SHP77 (cell line): ENCODE measurements at places on chromosomes 3 and 15.

GRCh38 chr15:63928185-63928842, 94.6 kb upstream of the HERC1 start:
- no peak for DNase-seq

- DNase-seq, result no peak
Measured at GRCh38 chr15:52164631-52165265, 26.4 kb downstream of the GNB5 start.

- DNase-seq, result no peak
Measured at GRCh38 chr3:98962189-98962930, 60.9 kb upstream of the DCBLD2 start.

DNA sequence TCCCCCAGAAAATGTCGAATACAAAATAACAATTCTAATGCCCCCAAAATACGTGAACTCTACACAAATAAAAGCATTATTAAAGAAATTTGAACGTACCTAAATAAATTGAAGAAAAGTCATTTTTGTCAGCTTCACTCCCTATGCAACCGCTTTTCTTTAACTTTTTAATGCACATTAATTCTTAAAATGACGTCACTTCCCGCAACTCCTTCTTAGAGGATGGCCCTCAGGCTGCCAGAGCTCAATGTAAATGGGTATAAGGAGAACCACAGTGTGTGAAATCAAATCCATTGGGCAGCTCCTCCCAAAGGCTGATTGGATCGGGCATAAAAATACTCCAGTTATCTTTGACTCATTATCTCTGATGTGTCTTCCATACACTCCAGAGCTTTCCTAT, 736.9 kb downstream of the GBE1 start:
- DNase-seq, result no peak

DNA sequence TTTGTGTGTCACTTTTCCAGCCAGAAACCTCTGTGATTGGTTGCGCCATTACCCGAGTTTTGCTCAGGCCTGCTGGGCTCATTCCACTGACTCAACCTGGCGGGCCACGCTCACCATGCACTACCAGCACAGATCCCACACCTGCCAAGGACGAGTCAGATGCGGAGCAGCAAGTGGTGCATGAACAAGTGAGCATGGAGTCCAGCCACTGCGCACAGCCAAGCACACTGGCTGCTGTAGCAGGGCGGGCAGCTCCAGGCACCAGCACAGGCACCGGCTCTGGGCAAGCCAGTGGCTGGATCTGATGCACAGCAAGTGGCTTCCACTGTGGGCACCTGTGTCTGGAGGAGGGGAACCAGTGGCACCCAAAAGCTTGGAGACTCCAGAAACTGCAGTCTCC, 110.4 kb downstream of the CBLB start:
- DNase-seq, result no peak

- DNase-seq, result no peak
Measured at GRCh38 chr3:4401441-4401840, 65.6 kb downstream of the SUMF1 start.

DNA sequence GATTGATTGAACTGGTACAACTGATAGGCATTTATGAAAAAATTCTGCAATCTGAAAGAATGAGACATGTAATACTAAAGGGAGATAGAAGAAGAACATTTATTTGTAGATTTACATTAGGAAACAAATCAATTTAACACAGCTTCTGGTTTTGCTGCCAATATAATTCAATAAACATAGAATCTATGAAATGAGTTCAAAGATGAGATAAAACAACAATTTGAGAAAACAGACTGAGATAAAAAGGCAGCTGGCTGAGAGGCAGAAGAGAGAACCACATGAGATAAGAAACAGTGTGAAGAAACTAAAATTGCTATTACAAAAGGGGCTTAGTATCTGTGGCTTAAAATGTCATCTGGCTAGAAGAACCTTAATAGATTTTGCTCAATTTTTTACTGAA, 176.6 kb downstream of the PYDC2 start:
- no peak for DNase-seq

DNA sequence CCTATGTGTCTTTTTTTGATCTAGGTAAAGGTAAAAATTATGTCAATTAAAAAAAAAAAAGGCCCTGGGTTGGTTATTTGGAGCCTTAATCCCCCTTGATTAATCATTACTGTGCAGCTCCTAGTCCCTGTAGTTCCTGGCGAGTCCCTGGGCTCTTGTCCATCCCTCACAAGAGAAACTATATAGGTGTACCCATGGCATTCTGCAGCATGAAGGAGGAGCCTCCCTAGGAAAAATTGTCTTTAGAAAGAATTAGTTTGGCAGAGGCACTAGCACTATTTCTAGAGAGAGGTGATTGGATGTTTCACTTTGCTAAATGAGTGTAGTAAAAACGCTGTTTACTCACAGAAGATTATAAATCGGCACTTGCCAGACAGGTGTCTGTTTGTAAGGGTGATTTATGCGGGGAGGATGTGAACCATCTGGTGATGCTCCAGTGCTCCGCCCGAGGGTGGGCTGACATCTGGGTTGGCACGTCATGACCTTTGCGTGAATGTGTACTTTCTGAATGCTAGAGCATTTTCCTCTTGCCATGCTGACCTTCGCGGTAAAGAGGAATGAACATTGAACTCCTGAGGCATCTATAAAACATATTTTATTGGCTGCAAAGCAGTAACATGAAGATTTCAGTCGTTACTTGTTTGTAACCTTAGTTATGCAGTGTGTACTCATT, 12.6 kb downstream of the PLCL2 start:
- DNase-seq, result peak; percentile 42

- DNase-seq, result no peak
Measured at GRCh38 chr15:28020644-28021043, 78.5 kb downstream of the OCA2 start.

DNA sequence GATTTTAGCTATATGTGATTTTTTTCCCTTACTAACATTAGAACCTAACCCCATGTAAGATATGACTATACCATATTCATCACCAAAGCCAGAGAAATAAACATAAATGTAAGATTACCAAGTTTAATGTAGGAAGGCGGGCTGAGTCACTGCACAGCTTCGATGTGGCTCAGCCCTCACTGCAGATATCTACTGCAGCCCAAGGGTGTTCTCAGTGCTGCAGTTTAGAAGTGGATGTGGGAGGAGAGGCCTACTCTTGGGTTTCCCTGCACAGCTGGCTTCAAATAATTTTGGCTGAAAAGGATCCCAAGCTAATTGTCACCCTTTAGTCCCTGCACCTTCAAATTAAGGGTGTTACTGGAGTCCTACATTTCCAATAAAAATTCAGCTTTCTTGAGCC, 9.3 kb downstream of the ARPP19 start:
- no peak for DNase-seq

GRCh38 chr3:45166321-45166879, 20.2 kb upstream of the CDCP1 start:
- DNase-seq, result no peak

DNA sequence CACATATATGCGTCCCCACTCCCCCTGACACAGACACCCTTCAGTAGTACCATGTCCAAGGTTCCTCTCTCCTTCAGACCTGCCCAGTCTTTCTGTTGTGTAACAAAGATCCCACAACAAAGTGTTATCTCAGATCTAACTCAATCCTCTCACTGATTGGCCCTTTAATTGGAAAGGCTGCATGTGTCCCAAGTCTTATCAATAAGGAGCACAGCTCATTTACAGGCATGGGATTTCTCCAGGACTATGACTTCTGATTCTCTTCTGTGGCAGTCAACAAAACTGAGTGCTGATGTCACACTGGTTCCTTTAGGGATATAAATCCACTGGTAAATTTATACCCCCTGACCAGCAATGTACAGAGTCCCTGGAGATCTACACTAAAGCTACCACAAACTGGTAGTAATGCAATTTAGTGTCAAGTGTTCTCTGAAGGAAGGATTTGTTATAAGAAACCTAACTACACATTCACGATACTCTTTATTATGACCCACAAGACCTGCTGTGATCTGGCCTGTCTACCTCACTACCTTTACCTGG, 28.1 kb downstream of the CLK3 start:
- no peak for DNase-seq

- peak; percentile 37 for DNase-seq
Measured at GRCh38 chr15:46918462-46919140, 798.7 kb upstream of the SEMA6D start.

DNA sequence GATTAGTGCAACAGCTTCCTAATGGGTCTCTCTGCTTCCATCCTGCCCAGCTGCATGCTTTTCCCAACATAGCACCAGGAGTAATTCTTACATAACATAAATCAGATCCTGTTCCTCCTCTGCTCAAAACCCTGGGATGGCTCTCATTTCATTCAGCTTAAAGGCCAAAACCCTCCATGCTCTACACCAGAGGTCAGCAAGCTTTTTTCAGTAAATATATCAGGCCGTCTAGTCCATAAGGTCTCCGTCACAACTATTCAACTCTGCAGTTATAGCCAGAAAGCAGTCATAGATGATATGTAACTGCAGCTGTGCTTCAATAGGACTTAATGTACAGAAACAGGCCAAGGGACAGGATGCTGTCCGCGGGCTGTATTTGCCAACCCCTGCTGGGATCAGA, 202.8 kb upstream of the UBE2E2 start:
- DNase-seq, result no peak

- no peak for DNase-seq
Measured at GRCh38 chr15:39177561-39177960, 403.3 kb upstream of the THBS1 start.

GRCh38 chr3:88203642-88204055, 53.9 kb downstream of the C3orf38 start:
- DNase-seq, result peak; percentile 47
